Effector CD4-positive, alpha-beta T cell (primary cell): ENCODE measurements at places on chromosomes 2 and 18.
A peak's percentile ranks its signal among the peaks of the same experiment; 100 is the strongest.

DNA sequence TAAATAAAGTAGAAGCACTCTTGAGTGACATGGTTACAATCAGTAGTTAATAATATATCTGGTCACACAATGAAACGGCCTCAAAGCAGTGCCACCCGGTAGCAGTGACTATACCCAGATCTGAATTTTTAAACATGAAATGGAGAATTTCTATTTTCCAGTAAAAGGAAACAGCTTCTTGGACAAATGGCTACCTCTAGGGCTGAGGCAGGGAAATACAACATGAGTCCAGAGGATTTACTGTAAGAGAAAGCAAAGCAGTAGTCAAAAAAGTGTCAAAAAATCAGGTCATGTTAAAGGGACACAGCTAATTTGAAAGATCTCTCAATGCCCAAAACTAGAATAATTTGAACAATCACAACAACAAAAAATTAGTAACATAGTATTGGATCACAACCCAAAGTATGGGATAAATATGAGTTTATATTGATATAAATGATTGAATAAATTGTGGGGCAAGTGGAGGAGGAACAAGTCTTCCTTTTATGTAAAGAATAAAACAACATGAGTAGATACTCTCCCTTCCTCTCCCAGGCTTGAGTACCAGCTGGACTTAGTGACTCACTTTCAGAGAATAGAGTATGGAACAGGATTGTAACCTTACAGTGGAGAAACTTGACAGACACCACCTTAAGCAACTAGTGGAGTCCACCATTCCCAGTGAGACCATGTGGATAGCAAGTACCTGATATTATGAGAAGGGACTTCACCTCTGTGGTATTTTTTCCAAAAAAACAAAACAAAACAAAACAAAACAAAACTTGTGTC, 180.8 kb downstream of the MBD2 start:
- DNase-seq = no peak

GRCh38 chr2:15814946-15815345, 125.4 kb upstream of the MYCN start:
- no peak for DNase-seq

- DNase-seq = no peak
Observed at GRCh38 chr18:36655930-36656329, 172.9 kb downstream of the TPGS2 start.

DNA sequence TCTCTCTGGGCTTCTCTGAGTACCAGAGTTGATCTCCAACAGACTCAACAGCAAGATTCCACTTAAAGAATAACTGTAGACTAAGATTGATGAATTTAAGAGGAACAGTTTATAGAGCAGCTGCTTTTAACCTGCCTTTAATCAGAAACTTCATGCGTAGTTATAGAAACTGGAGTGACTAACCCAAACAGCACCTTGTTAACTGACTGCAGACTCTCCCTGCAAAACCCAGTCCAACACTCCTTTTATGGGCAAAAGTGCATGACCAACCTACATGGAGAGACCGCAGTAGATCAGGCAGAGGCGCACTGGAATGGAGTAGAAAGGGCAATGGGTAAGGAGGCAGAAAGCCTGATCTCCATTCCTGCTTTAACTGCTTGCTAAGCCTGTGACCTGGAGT, 110.6 kb downstream of the NRP2 start:
- DNase-seq = no peak

DNA sequence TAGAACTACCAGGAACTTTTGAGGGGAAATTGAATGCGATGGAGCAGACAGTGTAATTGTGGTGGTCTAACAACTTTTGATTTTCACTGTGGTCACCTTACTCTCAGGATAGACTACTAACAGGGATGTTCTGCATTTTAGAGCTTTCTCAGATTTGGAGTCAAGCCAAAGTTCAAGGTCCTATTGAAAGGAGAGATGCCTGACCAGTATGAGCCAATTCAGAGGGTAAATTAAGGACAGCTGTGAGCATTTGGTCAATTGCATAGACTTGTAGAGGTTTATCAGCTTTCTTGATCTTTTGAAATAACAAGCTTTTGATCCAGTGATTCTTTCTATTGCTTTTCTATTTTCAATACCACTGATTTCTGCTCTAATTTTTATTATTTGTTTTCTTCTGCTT, 1095.7 kb upstream of the CNTNAP5 start:
- DNase-seq = no peak

- no peak for DNase-seq
Observed at GRCh38 chr2:75801234-75801982, 90.7 kb upstream of the GCFC2 start.

- DNase-seq = no peak
Observed at GRCh38 chr18:44761812-44762211, 81.1 kb downstream of the SETBP1 start.

- no peak for DNase-seq
Observed at GRCh38 chr2:240014327-240014726, 10.8 kb downstream of the NDUFA10 start.

DNA sequence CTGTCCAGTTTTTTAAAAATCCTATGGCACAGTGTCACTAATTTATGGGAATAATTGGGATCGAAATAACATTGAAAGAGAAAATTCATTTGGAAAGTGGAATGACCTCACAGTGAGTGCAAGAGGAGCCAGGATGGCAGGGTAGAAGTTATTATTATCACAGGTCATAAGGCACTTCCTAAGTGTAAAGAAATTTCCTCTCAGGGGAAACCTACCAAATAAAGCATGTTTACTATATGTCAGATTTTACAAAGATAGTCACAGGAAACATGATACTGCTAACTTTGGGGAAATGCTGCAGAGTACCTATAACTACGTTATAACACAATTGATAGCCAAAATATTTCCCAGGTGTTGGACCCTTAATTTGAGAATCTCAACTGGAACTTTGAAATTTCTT, 226.3 kb upstream of the SMAD7 start:
- no peak for DNase-seq

DNA sequence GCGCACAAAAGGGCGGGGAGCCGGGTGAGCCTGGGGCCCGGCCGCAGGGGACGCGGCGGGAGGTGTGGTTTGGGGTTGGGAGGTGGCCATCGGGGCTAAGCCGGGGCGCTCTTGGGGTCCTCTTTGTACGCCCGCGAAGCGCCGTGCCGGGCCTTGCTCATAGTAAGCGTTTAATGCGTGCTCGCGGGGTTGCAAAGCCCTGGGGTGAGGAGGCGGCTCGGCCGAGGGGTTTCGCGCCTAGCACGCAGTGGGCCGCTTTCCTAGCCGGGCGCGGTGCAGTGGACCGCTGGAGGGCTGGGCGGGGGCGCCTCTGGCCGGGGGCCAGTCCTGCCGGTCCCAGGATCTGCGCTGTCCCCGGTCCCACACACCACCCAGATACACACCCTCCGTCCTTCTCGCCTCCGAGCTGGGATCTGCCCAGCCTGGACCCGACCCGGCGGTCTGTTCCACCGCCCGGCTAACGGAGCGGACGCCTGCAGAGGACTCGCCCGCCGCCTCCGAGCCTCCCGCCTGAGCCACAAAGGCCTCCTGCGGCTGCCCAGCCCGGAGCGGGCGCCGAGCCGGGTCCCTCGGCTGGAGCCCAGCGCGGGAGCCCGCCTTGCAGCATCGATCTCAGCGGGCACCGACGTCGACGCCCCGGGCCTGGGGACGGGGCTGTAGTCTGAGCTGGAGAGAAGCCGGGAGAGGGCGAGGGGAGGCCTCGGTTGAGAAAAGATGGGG, 564 bp downstream of the DPYSL5 start:
- DNase-seq = no peak

DNA sequence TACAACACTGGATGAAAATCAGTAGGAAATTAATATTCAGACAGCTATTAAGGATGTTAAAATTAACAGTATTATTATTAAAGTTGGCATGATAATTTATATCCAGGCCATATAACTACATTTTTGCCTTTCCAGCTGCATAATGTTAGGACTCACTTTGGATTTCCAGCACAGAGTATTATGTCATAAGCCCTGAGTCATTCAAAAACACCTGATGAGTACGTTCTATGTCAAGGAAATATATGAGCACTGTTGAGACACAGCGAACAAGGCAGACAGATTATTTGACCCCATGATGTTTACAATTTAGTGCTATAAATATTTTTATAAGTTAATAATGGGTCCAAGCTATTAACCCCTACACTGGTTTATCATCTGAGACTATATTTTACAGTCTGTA, 59.8 kb upstream of the RIT2 start:
- no peak for DNase-seq

- no peak for DNase-seq
Observed at GRCh38 chr2:167853717-167854116, 393.7 kb downstream of the STK39 start.

DNA sequence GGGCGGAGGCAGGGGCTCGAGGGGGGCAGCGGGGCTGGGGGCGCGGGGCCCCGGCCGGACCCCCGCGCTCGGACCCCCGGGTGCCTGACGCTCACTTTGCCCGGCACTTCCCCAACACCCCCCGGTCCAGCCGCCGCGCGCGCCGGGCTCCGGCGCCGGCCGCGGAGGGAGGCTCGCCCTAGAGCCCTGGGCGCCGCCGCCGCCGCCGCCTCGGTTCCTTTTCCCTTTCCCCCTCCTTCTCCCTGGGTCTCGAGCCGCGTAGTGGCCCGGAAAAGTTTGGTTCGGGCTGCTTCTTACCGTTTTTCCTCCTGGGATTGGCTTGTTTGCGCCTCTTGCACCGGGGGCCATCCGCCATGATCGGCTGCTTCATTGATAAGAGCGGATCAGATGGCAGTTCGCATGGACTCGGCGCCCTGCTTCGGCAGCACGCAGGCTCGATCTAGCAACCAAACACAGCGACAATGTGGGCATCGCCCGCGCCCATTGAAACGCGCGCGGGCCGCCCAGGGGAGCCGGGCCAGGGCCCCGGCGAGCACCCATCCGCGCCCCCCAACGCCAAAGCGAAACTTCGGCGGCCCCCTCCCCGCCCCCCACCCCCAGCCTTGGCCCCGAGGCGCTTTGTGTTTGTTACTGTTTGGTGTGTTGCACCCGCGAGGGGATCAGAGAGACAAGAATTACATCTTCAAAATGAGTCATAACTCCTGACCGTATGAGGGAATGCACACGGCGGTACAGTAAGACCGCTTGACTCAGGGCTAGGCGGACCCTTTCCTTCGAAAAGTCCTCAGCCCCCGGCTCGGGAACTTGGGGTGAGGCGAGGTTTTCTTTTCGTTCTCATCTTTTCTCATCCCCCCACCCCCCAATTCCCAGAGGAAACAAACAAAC, 2.7 kb downstream of the ZEB2 start:
- peak; percentile 24 for DNase-seq

GRCh38 chr18:32683044-32683443, 89.8 kb downstream of the KLHL14 start:
- DNase-seq = no peak

DNA sequence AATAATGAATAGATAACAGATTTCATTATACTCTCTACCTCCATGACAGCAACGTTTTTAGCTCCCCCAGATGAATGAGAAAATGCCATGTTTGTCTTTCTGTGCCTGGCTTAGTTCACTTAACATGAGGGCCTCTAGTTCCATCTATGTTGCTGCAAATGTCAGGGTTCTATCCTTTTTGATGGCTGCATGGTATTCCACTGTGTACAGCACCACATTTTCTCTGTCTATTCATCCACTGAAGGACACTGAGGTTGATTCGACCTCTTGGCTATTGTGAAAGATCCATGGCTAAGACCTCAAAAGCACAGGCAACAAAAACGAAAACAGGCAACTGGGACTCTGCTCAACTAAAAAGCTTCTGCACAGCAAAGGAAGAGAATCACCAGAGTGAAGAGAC, 264.6 kb downstream of the HDAC4 start:
- DNase-seq = no peak

GRCh38 chr18:7764405-7764804, 197.3 kb downstream of the PTPRM start:
- DNase-seq = no peak

DNA sequence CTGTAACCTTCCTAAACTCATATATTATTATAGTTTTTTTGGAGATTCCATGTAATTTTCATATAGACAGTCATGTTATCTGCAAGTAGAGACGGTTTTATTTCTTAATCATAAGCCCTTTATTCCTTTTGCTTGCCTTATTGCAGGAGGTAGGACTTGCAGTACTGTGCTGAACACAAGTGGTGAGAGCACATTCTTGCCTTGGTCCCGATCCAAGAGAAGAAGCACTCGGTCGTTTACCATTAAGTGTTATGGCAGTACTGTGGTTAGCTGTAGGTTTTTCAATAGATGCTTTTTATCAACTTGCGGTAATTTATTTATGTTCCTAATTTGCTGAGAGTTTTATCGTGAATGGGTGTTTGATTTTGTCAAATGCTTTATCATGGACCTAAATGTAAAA, 305.7 kb downstream of the DYSF start:
- no peak for DNase-seq

GRCh38 chr2:199984159-199984558, 28.8 kb downstream of the MAIP1 start:
- DNase-seq = no peak

GRCh38 chr2:158955842-158956365, 12.5 kb upstream of the TANC1 start:
- no peak for DNase-seq

DNA sequence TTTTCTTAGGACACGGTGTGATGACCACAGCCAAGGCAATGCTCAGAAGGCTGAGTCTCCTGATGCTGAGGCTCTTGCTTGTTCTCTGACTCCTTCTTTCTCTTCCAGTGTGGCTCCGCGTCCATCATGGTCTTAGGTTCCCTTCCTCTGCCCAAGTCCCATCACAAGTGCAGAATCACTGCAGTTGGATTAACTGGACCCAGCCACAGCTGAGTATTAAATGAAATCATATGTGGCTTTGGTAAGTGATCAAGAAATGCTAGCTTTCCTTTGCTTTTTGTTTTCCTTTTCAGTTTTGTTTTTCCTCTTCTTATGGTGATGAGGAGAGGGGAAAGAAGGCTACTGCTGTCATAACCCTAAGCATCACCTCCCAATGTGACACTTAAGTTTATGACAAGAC, 375.8 kb downstream of the INSIG2 start:
- no peak for DNase-seq

- no peak for DNase-seq
Observed at GRCh38 chr2:75342504-75343175, 143.3 kb upstream of the TACR1 start.

GRCh38 chr2:188659656-188660406, 314.3 kb upstream of the COL3A1 start:
- DNase-seq = no peak

DNA sequence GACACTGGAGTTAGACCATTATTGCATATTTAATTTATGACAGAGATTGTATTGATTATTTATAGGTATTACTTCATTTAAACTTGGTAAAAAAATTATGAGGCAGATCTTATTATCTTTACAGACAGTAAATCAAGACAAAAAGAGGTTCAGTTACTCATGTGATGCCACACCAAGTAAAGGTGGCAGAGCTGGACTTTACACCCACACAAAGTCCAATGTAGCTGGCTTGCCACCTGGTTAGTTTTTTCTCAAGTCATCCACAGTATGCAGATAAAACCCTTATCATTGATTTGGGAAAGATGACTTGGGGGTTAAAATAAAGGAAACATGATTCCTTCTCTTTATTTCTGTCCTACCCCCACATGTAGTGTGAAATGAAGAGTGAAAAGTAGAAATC, 137.2 kb downstream of the CNTNAP5 start:
- no peak for DNase-seq

DNA sequence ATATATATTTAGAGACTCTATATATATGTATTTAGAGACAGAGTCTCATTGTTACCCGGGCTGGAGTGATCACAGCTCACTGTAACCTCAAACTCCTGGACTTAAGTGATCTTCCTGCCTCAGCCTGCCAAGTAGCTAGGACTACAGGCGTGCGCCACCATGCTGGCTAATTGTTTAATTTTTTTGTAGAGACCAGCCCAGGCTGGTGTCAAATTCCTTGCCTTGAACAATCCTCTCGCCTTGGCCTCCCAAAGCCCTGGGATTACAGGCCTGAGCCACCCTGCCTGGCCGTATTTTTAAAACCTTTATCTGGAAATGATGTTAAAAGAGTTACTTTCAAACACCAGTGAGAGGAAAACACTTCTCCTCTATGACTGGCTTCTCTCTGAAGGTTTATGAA, 30.9 kb upstream of the PGAP1 start:
- no peak for DNase-seq
